ENCODE measurements at places on chromosomes 13 and 19.

DNA sequence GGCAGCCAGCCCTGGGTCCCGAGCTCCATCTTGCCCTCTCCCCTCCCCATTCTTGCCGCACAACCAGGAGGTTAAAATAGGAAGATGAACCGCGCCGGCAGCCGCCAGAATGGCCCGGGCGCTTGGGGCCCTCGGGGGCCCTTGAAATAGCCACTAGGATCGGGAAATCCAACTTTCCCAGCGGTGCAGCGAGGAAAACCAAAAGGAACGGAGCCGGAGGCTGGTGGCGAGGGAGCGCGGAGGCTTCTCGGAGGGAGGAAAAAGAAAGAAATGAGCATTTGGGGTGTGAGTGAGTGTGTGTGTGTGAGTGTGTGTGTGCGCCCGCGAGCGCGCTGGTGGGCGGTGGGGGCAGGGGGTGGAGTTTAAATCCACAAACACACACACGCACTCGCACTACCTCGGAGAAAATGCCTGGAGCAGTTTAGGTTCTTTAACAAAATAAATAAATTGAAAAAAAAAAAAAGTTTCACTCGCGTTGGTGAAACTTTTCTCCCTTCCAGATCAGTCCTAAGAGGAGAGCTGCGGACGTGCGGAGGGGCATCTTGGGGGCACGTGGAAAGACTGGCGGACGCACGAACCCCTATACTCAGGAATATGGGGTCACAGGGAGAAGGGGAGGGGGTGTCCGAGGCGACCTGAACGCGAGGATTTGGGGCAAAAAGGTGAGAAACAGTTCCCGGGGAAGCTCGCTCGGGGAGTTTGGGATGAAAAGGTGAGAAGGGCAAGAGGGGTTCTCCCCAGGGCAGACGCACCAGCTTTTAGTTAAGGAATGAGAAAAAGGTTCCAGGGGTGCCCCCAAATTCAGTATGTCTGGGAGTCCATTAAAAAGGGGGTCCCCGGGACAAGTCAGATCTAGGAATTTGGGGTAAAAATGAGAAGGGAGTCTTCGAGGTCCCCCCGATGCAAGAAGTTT, 1.3 kb downstream of the RFX2 start:
- DNase-seq, result no peak

DNA sequence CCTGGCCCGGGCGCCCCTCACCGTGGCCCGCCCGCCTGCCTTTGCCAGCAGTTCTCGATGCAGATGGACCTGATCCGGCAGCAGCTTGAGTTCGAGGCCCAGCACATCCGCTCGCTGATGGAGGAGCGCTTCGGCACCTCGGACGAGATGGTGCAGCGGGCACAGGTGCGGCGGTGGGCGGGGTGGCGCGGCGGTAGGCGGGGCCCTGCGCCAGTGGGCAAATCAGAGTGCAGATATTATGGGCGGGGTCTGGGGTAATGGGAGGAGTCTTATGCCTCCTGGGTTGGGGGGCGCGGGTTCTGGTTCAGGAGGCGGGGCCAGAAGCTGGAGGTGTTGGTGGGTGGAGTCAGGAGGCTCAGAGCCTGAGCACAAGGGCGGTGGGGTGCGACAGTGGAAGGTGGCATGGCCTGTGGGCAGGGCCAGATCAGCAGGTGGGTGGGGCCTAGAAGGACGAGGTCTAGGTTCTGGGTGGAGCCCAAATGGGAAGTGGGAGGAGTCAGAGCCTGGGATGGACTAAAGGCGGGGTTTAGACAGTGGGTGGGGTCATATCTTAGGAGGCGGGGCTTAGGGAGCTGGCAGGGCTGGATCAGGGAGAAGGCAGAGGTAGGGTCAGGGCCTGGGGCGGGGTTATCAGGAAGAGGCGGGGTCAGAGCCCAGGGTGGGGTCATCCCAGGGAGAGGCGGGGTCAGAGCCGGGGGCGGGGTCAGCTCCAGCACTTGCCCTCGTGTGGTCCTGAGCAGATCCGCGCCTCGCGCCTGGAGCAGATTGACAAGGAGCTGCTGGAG, 5.6 kb downstream of the APC2 start:
- DNase-seq, result peak; percentile 49

- no peak for DNase-seq
These were observed 7.2 kb downstream of the ZNF296 start for GRCh38 chr19:45069056-45069455.

- DNase-seq, result no peak
These were observed 2.7 kb upstream of the RUBCNL start for GRCh38 chr13:46389457-46390451.

GRCh38 chr19:44278181-44278690, 18.6 kb downstream of the ZNF233 start:
- DNase-seq, result no peak

DNA sequence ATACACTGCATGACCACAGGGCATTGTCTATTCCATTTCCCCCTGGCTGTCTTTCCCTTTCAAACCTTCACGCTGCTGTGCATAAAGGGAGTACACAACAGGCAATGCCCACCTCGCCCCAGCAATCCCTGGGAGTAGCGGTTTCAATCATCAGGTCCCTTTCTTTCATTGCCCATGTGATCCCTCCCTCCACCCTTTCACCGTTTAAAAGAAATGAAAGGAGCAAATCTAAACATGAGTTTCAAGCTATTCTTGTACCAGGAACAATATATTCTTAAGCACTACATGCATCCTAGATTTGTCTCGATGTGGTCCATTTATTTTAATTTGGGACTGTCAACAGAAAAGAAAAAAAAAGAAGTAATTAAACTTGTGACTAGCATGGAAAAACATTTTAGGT, 123.4 kb upstream of the ARGLU1 start:
- DNase-seq, result no peak

DNA sequence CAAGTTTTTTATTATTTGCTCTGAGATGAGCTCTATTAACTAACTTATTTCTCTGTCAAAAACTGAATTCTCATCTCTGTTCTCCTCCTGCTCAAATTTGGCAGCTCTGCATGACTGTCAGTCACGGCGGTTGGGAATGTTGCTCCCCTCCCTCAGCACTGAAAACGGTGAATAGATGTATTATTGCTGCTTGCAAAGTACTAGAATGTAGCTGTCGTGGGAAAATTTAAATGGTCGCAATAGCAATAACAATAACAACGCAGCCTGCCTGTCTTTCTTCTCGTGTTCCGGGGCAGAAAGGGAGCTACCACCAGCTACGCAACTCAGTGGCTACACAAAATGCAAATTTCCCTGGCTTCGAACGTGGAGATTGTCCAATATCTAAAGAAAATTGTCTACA, 125.6 kb upstream of the FRY start:
- DNase-seq, result no peak

GRCh38 chr13:80945328-80945727, 604.4 kb upstream of the SPRY2 start:
- DNase-seq, result no peak

DNA sequence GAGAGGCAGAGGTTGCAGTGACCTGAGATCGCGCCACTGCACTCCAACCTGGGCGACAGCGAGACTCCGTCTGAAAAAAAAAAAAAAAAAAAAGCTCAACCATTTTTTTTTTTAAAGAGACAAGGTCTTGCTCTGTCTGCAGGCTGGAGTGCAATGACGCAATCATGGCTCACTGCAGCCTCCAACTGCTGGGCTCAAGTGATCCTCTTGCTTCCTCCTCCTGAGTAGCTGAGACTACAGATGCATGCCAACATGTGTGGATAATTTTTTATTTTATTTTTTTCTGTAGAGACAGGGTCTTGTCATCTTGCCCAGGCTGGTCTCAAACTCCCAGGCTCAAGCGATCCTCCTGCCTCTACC, 10.3 kb downstream of the EHD2 start:
- DNase-seq, result no peak

DNA sequence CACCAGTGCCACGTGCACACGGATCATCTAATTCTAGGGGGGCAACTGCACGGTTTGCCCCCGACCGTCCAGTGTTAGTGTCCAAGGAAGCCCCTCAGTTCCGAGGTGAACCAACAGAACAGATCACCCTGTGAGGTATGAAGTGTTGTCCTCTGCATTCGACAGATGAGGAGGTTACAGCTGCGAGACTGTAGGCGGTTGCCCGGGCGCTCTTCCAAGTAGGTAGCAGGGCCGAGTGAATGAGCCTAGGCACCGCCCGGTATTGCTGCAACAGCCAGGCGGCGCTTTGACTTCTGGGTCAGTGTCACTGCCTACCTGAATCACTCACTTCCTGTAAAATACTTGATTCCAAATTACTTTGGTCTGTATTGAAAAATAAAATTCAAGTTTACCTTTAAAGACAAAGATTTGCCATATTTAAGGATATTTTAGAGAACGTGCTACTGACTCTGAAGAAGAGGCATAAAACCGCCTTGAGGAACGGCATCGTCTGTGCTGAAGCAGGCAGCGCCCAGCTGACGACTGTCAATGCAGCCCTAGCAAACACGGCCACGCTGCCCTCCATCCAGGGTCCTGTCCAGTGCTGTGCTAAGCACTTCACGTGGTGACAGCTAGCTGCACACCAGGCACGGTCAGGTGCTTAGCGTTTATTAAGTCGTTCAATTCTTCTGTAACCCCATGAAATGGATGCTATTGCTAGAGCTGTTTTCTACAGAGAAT, 19.3 kb upstream of the RASA3 start:
- no peak for DNase-seq

- DNase-seq, result no peak
These were observed 22.5 kb upstream of the ZNF845 start for GRCh38 chr19:53311044-53311443.

- no peak for DNase-seq
These were observed 1752.2 kb upstream of the PCDH20 start for GRCh38 chr13:63167699-63168337.

- no peak for DNase-seq
These were observed 579.1 kb downstream of the KCTD12 start for GRCh38 chr13:76307142-76307541.

Measured in GM18507 (cell line).